ENCODE measurements at places on chromosomes 11 and 22. TPM values are rescaled to one million over a fixed set of nuclear protein-coding genes. Genes with fewer than 3 reads are reported as not detected.

DNA sequence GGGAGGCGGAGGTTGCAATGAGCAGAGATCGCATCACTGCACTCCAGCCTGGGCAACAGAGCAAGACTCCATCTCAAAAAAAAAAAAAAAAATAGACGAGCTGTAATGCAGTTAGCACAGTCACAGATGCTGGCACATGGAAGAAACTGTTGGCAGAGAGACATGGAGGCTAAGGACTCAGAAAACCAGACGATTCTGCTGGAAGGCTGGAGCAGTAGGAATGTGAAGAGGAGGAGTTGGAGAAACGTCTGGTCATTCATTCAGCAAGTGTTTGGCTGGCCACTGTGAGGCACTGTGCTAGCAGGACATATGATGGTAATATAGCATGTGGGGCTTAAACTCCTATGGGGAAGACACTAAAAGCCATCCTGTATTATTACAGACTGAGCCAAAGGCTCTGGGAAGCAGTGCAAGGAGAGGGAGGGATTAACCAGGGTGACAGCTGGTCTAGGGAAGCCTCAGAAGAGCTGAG, 5.0 kb downstream of the UQCR10 start:
- peak; percentile 65 for DNase-seq

GRCh38 chr11:69499186-69499917, 17.9 kb downstream of the LINC01488 start:
- DNase-seq: no peak

The VSIG2 gene
- total RNA-seq: 0.46 TPM

GRCh38 chr11:106304274-106304673, 226.8 kb downstream of the AASDHPPT start:
- no peak for DNase-seq
